ENCODE measurements at places on chromosomes 16 and 17.

- no peak for DNase-seq
Observed at GRCh38 chr17:50469671-50470305, 1.1 kb upstream of the CHAD start.

GRCh38 chr17:67328026-67328425 lies 38.4 kb downstream of the PSMD12 start:
- no peak for DNase-seq

- DNase-seq, result no peak
Observed at GRCh38 chr16:10210944-10211343, 28.7 kb upstream of the GRIN2A start.

DNA sequence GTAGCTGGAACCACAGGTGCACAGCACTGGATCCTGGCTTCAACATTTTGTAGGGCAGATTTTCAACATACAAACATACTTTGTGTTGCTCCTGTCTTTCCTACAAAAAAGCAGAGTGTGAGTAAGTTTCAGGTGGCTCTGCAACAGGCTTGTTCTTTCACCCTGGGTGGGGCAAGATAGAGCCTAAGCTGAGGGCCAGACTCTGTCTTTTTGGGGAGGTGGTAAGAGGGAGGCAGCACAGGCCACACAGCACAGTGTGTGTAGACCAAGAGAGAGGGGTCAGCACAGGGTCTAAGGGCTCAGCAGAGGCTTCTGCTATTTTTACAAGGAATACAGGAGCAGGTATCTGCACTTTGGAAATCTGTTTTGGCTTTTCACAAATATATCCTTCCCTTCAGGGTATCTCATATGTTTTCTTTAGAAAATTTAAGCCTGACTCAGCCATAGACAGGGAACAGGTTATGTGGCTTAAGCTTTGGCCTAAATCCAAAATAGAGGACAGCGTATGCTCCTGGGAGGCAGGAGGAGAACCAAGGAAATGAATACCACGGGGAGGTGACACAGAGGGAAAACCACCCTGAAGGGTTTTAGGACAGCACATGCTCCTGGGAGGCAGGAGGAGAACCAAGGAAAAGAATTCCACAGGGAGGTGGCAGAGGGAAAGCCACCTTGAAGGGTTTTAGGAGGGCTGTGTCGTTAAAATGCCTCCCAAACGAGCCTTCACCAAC lies 21.6 kb downstream of the EMC8 start:
- no peak for DNase-seq

- DNase-seq, result no peak
Observed at GRCh38 chr16:50403491-50403890, 34.7 kb upstream of the BRD7 start.

DNA sequence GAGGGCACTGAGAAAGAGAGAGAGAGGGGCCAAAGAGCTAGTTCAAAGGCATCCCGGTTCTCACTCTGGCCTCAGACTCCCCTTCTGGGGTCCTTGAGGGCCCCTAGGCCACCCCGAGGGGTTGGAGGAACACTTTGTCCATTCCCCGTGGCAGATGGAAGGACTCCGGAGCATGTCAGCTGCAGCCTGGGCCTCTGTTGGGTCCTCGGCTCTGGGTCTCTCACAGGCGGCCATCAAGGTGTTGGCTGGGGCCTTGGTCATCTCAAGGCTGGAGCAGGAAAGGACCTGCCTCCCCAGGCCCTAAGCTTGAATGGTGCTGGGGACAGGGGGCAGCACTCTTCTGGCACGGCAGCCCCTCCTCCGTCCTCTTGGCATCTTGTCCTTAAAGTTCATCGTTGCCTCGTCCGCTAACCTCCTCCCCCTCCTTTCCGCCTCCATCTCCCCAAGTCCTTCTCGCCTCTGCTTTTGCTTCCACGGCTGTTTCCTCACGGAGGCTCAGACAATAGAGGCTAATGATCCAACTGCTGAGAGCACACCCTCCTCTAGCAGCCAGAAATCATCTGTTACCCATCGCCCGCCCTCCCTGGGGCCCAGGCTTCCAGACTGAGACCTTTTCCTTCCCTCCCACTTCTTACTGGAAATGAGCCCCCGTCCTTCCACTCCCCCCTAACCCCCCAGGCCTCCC lies 23.3 kb downstream of the CCR7 start:
- no peak for DNase-seq

GRCh38 chr16:11140466-11140865 lies 115.5 kb downstream of the SOCS1 start:
- no peak for DNase-seq

Measured in iPS DF 19.7 (cell line).